ENCODE measurements at places on chromosomes 2 and 18. TPM values are rescaled to one million over a fixed set of nuclear protein-coding genes. Genes with fewer than 3 reads are reported as not detected.
A peak's percentile ranks its signal among the peaks of the same experiment; 100 is the strongest.

- DNase-seq, result no peak
Measured at GRCh38 chr2:216911886-216912285, 52.0 kb upstream of the TNP1 start.

GRCh38 chr18:33291539-33291938 is 149.0 kb downstream of the CCDC178 start:
- DNase-seq, result no peak

DNA sequence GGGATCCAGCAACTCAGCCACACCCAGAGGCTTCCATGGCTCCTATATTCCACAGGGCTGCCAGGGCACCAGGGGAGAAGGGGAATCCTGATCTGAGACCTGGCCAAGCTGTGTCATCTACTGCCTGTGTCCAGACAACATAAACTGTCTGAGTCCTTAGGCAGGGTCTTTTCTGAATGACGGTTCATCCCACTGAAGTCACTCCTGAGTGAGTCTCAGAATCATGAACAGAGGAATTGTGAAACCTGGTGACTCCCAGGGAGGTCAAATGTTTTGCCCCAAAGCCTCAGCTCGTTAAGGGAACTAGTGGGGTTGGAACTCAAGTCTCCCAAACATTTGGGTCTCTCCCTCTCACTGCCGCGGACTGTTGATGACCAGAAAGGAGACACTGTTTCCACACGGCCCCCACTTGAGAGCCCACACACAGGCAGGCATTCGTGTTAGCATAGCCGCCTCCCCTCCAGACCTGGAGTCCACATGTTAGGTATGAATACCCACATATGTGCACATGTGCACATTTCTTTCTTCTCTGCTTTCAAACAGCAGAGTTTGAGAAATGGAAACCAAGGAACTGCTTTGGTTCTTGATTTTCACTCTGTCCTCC is 125.0 kb upstream of the MSH6 start:
- DNase-seq, result no peak

DNA sequence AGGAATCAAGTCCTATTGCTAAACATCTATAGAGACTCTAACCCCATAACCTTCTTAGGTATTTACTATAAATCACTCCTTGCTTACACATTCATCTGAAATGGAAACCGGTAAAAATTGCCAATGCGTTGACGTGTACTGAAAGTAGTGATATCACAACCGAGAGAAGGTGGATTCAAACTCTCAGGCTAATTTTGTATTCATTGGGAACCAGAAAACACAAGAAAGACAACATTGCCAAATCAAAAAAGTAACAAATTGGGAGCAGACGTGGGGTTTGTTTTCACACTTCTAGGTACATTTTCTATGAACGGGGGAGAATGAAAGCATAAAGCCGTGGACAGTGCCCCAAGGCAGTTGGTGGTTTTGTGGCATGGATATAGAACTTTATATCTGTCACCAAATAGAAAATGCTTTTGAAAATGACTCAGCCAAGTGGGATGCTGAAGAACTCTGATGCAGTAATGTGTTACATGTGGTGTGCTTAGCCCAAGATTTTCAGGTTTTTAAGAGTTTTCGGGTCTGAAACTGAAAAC is 155.1 kb upstream of the RASGRP3 start:
- no peak for DNase-seq

SPC25 gene
- 3.7 TPM for total RNA-seq

DNA sequence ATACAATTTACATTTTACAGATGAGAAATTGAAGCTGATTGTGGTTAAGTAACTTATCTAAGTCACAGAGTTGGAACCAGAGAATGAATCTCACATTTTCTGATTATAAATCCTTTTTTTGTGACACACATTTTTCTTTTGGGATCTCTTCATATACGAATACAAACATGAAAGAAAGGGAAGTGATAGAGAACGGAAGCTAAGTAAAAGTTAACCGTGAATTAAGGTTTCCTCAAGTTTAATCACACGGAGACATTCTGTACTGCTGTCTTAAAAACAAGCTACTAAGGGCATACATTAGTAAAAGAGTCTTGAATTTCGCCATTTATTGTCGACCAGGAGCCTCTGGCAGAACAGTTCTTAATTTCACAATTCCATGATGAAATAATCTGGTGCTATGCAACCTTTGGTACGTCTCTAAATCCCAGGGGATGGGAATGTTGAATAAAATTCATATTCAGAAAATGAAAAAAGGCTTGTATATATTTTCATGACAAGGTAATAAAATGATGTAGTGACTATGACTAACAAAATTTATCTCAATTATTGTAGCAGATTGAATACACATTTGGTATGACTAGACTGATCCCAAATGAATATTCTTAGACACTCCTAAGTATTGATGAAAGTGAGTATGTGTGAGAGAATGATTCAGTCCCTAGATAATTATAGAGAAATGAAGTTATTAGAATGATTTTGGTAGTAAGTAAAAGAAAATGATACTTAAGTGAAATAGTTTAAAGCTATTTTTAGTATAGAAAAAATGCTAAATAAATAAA is 40.3 kb upstream of the ZSWIM2 start:
- DNase-seq, result no peak

RNF125 gene
- total RNA-seq, result 16.8 TPM

CCBE1 gene
- total RNA-seq, result not detected

CD8B gene
- total RNA-seq, result 38.7 TPM

- DNase-seq, result no peak
Measured at GRCh38 chr2:55148269-55148668, 83.8 kb downstream of the CLHC1 start.

GRCh38 chr18:58716060-58716756 is 44.9 kb downstream of the MALT1 start:
- DNase-seq, result no peak

GRCh38 chr2:219777388-219777787 is 150.0 kb downstream of the SLC4A3 start:
- no peak for DNase-seq

GRCh38 chr2:105142239-105142638 is 99.3 kb upstream of the GPR45 start:
- DNase-seq, result no peak

- no peak for DNase-seq
Measured at GRCh38 chr2:63789338-63790020, 52.2 kb upstream of the UGP2 start.

GRCh38 chr2:189168856-189169499 is 10.6 kb downstream of the COL5A2 start:
- DNase-seq, result no peak

GRCh38 chr18:39713961-39714360 is 2148.4 kb upstream of the CELF4 start:
- DNase-seq, result no peak

GRCh38 chr2:46335391-46336282 is 38.4 kb downstream of the EPAS1 start:
- no peak for DNase-seq

GRCh38 chr18:22872900-22873537 is 60.1 kb upstream of the RBBP8 start:
- no peak for DNase-seq

DNA sequence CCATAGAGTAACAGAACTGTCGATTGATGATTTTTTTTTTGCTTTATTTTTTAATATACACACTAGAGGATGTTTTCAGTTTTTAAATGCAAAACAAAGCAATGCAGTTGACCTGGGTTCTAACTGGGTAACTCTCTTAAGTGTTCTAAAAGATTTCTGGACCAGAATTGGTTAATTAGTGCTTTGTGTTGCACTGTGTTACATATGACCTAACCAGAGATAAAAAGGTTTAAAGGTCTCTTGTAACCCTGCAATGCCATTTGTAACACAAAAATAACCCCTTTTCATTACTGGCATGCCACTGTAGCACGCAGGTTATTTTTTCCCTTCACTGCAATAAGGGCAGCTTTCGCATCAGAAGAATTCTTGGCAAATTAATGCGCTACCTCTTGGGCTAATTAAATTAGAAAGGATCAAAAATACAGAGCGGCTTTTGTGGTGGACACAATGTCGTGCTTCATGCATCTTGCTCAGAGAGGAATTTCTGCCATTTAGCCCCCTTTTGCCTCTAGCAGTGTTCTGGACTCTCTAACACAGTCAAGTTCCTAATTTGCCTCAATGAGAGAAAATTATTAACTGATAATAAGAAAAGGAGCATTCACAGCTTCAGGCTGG is 250.8 kb upstream of the ZEB2 start:
- no peak for DNase-seq

- peak; percentile 37 for DNase-seq
Measured at GRCh38 chr2:106158871-106159270, 35.2 kb downstream of the UXS1 start.

CENPA gene
- 0.82 TPM for total RNA-seq

C2orf74 gene
- 6.1 TPM for total RNA-seq

REG3A gene
- not detected for total RNA-seq

DNA sequence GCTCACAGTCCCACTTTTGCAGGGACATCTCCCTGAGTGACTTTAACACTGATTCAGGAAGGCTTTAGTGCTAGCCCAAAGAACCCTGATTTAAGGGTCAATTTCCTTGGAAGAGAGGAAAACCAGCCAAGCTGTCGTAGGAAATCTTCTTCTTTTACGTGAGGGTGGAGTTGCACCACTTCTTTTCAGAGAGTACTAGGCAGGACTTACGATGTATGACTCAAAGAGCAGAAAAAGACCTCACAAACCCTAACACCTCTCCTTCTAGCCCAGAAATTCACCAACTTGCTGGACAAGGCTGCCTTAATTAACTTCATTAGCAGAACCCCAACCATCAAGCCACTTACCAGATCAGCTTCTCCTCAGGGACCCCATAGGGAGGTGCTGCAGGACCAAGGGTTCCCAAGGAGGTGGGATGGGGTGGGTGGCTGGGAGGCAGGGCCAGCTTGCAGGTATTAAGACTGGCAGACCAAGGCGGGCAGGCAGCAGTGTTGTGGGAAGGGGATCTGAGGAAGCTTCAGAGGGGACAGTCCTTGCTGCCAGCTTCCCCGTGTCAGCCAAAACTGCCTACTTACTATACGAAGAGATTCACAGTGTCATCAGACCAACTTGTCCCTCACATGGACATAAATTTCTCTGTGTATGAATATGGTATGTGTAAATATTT is 6.7 kb downstream of the SERPINB2 start:
- no peak for DNase-seq

DNA sequence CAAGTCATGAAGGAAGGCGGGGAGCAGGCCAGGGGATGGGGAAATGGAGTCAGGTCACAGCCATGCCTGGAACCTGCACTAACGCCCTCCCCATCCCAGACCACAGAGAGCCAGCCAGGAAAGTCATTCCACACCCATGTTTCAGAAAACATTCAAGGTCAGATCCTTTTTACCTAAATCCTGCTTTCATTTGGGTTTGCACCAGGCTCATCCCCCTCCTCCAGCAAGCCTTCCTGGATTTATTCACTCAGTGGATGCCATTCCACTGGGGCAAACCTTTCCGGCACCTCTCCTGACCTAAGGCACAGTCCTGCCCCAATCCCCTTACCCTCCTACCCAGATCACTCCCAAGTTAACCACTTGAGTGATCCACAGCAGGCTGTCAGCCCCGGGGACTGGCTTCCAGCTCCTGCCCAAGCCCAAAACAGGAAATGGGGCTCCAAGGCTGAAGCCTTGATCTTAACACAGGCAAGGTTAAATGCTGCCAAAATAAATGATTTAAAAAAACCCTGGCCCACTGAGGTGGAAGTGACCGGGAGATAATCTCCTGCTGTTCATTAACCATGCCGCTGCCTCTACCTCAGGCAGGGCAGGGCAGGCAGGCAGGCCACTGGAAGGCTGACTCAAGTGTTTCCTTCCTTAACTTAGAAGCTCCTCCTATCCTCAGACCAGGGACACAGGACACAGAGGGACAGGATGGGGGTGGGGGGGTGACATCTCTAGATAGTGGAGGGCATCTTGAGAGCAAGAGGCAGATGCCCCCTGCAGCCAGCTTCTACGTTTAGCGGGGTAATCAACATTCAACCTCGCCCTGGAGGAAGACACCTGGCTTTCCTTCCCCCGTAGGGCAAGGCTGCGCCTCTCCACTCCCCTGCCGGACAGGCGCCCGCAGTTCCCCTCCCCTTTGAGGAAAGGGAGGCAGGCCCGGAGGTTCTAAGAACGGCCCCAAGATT is 1.4 kb downstream of the RAB11FIP5 start:
- no peak for DNase-seq

GRCh38 chr2:193517615-193518014 is 1322.9 kb upstream of the TMEFF2 start:
- no peak for DNase-seq

FAM161A gene
- 2.5 TPM for total RNA-seq

DNA sequence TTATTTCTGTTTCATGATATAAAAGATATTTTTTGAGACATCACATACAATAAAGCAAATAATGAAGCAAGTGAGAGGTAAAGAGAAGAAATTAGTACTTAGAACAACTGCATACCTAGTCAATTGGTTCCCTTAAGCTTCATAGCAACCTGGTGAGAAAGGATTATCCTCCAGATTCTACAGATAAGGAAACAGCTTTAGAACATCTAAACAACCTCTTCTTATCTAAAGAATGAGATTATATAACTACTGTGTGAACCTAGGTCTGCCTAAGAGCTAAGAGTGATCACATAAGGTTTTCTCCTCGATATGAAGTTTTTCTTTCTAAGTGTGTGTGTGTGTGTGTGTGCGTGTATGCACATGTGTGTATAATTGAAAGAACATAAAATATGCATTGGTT is 265.1 kb downstream of the NOL4 start:
- no peak for DNase-seq

DNAJC10 gene
- 89.1 TPM for total RNA-seq

IL18RAP gene
- 8.3 TPM for total RNA-seq

POU3F3 gene
- total RNA-seq, result not detected

DTNA gene
- not detected for total RNA-seq

SERPINB3 gene
- not detected for total RNA-seq

- no peak for DNase-seq
Measured at GRCh38 chr2:104118889-104119288, 735.0 kb upstream of the POU3F3 start.

SLC40A1 gene
- total RNA-seq, result 2.1 TPM

LCT gene
- 0.05 TPM for total RNA-seq

PRKAG3 gene
- total RNA-seq, result not detected

GRCh38 chr2:84972207-84972783 is 1.3 kb downstream of the KCMF1 start:
- DNase-seq, result no peak

DNA sequence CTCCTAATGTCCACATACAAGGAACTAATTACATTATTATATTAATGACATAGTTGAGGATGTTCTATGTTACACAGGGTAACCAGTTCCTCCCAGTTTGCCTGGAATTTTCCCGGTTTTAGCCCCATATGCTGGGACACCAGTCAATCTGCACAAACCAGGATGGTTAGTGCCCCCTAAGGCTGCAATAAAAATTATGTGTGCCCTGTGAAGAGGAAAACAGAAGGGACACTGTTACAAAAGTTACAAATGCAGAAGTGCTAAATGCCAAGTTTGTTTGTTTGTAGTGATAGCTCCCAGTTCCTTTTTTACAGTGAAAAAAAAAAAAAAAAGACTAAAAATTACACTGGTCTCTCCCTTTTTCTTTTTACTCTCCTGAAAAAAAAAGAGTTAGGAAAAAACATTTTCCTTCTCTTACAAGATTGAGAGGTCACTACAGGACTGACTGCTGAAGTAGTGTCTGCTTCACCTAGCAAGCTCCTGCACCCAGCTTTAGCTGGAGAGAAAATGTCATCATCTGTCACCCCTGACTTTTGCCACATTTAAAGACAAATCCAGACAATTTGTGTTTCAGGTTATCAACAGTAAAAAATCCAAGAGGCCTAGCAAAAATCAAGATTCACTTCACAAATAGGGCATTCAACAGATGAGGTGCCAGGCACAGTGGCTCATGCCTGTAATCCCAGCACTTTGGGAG is 3.2 kb downstream of the ANKRD44 start:
- no peak for DNase-seq

HOXD3 gene
- not detected for total RNA-seq

PSTPIP2 gene
- 15.8 TPM for total RNA-seq

Data from activated T-cell treated with anti-CD3 and anti-CD28 coated beads, Interleukin-2, amount 50 U/mL, for 4 hours (primary cell).